ENCODE measurements at places on chromosomes 2 and 18.

DNA sequence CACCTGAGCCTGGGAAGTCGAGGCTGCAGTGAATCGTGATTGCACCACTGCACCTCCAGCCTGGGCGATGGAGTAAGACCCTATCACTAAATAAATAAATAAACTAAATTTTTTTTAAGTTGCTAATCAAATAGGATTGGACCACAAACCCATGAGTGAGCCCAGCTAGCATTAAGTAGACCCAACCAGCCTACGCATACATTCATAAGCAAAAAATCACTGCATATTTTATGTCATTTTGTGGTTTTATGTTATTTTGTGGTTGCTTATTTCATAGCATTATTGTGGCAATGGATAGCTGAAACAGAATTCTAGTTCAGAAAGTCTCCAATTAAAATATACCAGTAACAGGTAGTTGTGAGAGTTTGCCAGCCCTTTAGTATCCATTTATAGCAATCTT is 29.1 kb upstream of the ZC3H15 start:
- DNase-seq: no peak

DNA sequence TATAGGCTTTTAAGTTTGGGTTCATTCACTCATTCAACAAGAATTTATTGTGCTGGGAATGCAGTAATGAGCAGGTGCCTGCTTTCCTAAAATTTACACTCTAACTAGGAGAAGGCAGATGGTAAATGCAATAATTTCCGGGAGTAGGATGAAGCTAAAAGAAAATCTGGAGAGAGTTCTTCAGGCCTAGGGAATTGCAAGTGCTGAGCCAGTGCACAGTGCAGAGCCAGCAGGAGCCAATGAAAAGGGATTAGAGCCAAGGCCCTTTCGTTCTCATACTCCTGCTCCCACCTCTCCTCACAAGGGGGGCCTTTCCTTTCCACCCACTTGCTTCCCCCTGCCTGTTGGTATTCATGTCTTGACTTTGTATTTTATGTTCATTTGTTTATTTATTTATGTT is 55.1 kb downstream of the CFAP221 start:
- no peak for DNase-seq

DNA sequence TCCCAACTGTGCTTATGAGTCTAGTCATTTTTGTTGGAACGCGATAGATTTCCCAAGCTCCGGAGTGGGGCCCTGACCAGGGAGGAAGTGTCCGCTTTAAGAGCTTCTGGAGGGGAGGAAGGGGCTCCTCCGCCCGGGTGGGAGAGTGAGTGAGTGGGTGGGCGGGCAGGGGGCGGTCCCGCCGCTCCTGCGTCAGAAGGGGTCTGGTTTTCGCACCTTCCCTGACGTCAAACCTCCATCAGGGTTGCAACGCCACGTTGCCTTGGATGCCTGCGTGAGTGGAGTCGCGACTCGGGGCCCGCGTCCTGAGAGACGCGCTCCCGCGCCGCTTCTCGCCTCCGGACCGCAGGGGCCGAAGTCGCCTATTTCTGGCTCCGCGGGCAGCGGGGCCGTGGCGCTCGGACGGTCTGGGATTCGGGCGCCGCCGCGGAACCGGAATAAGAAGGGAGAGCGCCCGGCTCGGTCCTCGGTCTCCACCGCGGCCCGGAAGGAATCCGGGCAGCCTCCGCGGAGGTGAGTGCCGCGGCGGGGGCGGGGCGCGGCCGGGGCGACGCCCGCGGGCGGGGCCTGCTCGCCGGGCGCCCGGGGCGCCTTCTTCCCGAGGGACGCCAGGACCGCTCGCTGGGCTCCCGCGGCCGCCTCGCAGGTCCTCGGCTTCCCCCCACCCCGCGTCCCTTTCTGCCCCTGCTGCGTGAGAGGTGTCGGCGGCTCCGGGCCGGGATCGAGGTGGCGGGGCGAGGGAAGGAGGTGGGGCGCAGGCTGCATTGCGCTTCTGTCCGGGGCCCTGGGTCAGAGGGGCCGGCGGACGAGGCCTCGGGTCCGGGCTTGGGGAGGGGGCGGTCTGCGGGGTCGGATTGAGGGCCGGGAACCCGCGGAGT is at the start of gene ZDBF2:
Gene ZDBF2 (plus strand): TSS at position 230 of the 878 bp plus-strand sequence. CDS start 7,187 bp downstream, outside the sequence.
- DNase-seq: peak; percentile 58

GRCh38 chr2:148681443-148681842 is 36.9 kb downstream of the EPC2 start:
- DNase-seq: no peak

GRCh38 chr2:238182362-238182761 is 21.1 kb downstream of the ILKAP start:
- DNase-seq: no peak

- no peak for DNase-seq
Observed at GRCh38 chr2:122515731-122516290, 760.4 kb downstream of the TSN start.

Measured in activated B cell treated with CpG ODN at 0.5 μM for 24 hours (primary cell).